ENCODE measurements at places on chromosomes 1 and 21.

- no peak for DNase-seq
Measured at GRCh38 chr1:1305300-1306069, 2.2 kb downstream of the ACAP3 start.

DNA sequence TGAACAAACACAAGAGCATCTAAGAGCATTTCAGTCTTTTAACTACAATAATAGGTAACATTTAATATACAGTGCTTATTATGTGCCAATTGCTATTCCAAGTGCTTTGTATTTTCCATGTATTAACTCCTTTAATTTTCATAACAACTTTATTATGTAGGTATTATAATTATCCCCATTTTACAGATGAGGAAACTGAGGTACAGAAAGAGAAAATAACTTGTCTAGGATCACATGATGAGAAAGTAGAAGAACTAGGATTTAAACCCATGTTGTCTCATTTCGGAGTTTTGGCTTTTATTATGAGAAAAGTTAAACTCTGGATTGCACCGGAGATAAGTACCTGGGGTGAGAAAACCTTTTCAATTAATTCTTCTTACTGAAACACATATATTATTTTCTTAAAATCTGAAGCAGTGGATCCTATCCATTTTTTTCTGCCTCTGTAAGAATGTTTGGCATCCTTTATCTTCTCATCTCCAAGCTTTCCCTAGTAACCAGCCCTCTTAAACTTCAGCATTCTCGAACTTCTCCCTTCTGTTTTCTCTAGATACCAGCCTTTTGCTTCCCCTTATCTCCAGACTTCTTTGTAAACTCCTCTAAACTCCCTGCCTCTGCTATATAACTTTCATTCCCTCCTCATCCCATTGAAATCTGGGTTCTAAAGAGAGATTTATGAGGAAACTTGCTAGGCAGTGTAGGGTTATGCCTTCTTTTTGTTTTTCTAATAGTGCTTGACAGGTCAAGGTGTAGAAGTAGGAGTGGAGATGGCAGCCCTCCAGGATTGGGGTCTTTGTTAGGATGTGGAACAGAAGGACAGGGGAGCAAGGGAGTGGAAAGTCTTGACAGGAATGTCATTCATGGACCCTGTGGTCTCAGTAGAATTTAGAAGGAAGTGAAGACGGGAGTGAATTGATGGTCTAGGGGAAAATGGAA lies 28.3 kb downstream of the POU2F1 start:
- no peak for DNase-seq

DNA sequence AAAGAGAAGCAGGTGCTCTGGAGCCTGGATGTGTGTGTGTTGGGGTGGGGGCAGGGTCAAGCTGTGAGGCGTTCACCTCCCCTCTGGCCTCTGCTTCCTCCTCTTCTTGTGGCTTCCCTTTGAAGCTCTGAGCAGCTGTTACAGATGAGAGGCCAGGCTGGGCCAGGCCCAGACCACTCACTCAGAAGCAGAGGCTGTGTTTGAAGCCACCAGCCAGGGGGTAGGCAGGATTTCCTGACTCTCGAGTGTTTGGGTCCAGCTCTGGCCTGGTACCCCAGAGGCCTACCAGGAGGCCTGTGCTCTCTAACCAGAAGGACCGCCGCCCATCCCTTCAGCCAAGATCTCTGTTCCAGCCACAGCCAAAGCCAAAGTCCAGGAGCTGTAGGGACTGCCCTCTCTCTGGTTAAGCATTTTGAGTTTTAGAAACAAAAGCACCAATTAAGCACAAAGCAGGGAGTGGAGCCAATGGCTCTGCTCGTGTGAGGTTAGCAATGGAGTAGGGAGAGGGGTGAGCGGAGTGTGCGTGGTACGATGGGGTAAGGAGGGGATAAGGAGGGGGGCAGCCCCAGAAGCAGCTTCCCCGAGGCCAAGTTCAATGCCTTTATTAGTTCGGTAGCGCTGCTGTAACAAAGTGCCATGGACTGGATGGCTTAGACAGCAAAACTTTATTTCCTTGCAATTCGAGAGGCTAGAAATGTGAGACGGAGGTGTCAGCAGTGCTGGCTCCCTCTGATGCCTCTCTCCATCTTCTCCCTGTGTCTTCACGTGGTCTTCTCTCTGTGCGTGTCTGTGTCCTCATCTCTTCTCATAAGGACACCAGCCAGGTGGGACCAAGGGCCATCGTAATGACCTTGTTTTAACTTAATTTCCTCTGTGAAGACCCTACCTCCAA lies 20.5 kb downstream of the RCSD1 start:
- DNase-seq: no peak

- DNase-seq: no peak
Measured at GRCh38 chr21:36676039-36676950, 22.6 kb upstream of the SIM2 start.

GRCh38 chr21:43376478-43376882 lies 50.5 kb downstream of the SIK1 start:
- no peak for DNase-seq

DNA sequence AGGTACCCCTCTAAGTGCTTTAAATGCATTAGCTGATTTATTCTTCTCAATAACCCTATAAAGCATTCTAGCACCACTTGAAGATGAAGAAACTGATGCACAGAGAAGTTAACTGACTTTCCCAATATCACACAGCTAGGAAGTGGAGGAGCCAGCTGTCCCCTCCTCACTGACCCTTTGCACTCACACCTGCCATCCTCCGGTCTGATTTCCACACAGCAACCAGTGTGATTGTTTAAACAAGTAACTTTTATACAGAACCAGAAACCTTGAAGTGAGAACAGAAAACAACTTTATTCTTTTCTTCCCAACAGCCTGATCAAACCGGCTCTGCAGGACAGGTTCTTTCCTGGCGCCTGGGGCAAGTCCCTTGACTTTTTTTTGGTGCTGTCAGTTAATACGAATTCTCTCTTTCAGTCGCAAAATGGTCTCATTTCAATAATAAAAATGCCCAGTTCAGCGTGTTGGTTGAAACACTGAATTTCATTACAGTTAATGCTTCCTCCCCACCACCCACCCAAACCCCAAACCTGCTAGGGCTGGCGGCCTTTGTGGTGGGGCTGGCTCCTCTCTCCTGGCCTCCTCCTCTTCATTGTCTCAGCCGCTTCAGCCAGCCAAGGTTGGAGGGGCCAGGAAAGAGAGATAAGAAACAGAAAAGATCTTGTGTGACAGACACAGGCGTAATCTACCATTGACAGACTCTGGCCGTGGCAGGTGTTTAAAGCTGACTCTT lies 26.4 kb upstream of the EEIG2 start:
- DNase-seq: no peak

- DNase-seq: no peak
Measured at GRCh38 chr21:24861471-24861870, 745.8 kb downstream of the MRPL39 start.

GRCh38 chr1:103790172-103790571 lies 40.5 kb downstream of the AMY1C start:
- no peak for DNase-seq

GRCh38 chr1:19273106-19273843 lies 15.3 kb downstream of the AKR7A3 start:
- DNase-seq: no peak

- DNase-seq: no peak
Measured at GRCh38 chr1:237038211-237038610, 3.8 kb upstream of the RYR2 start.

DNA sequence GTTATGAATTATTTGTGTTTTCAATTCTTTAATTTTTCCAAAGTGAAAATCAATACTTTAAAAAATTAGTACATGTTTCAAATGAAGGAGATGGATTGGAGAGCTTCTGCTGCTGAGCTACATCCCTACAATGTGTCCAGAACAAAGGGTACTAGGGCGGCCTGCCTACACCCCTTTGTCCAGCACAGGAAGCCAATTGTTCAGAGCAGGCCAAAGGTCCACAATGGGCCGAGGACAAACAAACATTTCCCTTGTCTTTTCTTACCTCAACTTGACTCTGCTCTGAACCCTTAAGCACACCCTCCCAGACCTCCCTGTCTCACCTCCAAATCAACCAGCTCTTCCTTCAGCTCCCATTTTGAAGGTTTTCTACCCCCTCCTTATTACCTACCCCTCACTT lies 39.4 kb upstream of the CAMK1G start:
- DNase-seq: no peak

- DNase-seq: no peak
Measured at GRCh38 chr1:178243119-178243518, 149.2 kb downstream of the RASAL2 start.

GRCh38 chr21:41725421-41726031 lies 41.3 kb downstream of the RIPK4 start:
- no peak for DNase-seq

DNA sequence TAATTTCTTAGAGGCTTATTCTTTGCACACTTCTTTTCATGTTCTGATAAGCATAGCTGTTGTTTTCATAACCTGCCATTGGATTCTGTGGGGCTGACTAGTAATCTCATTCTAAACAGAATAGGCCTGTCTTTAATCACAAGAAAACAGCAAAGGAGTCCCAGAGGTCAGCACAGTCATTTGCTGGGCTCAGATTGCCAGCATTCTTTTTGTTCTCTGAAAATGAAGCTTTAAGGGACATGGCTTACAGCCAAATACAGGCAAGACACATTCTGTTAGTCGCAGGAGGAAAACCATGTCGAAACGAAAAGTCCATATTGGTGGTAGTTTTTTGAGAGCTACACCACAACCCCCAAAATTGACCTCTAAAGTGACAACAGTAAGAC lies 75.0 kb downstream of the MRPS6 start:
- no peak for DNase-seq

- DNase-seq: no peak
Measured at GRCh38 chr1:28812669-28813468, 899 bp downstream of the OPRD1 start.

DNA sequence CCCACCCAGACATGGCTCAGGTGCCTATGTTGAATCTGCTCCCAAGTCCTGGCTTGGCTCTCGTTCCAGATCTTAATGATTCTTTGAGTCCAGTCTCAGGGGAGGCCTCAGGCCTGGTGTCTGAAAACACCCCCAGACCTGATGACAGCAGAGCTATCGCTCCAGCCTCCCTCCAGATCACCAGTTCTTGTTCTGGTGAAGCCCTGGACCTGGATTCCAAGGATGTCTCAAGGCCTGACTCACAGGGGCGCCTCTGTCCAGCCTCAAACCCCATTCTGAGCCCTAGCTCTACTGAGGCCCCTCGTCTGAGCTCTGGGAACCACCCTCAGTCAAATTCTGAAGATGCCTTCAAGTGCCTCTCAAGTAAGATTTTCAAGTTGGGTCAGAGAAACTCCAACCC lies 11.4 kb downstream of the MROH7 start:
- DNase-seq: no peak

- DNase-seq: no peak
Measured at GRCh38 chr1:112272101-112272772, 123.8 kb upstream of the CTTNBP2NL start.

- DNase-seq: no peak
Measured at GRCh38 chr1:43582162-43582566, 51.5 kb downstream of the PTPRF start.
